ENCODE measurements at places on chromosomes 2 and 18.

GRCh38 chr2:168738062-168738461 lies 64.4 kb upstream of the NOSTRIN start:
- no peak for DNase-seq

GRCh38 chr2:69013142-69013839 lies at the start of gene ANTXR1:
TSS of gene ANTXR1 (plus strand) at chr2:69013179. CDS start at chr2:69013500, 321 bp downstream.
- peak; percentile 48 for DNase-seq

DNA sequence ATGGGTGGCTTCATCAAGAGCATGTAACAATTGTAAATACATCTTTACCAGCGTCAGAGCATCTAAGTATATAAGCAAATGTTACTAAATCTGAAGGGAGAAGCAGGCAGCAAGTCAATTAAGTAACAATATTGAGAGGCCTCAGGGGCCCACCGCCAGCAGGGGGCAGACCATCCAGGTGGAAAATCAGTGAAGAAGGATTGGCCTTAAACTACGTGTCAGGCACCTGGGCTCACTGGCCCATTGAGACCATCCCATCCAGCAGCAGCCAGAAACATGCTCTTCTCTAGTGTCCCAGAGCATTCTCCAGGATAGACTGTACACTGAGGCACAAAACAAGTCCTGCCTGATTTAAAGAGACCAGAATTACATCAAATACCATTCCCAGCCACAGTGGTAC lies 96.2 kb upstream of the SNTG2 start:
- peak; percentile 29 for DNase-seq

DNA sequence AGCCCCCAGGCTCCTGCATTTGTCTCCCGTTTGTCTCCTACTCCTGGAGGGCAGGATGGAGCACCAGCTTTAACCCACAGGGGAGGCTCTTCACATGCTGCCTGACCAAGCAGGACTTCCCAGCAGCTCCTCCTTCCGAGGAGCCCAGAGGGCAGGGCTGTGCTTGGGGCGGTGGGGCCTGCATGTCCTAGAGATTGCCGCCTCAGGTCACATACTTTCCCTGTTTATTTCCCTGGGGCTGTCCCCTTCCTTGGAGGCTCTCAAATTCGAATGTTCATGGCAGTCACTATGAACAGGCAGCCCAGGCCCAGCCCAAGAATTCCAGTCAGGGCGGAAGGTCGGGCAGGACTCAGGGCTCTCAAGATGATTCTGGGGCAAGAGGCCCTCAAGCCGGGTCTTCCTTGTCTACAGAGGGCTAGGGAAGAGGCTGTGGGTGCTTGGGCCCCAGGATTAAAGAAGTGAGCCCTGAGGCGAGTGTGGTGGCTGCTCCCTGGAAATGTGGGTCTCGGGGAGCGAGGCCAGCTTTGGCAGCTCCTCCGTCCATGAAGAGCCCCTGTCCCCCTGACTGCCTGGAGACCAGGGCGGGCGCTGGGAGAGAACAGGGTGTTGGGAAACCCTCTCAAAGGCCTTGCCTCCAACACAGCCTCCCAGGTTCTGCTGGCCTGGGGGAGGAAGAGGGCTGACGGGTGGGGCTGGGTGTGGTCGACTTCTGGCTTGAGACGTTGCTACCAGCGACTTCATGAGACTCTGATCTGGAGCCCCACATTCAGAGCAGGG lies 48.9 kb upstream of the HPCAL1 start:
- DNase-seq = no peak

GRCh38 chr2:219616550-219616949 lies 10.9 kb upstream of the SLC4A3 start:
- no peak for DNase-seq

DNA sequence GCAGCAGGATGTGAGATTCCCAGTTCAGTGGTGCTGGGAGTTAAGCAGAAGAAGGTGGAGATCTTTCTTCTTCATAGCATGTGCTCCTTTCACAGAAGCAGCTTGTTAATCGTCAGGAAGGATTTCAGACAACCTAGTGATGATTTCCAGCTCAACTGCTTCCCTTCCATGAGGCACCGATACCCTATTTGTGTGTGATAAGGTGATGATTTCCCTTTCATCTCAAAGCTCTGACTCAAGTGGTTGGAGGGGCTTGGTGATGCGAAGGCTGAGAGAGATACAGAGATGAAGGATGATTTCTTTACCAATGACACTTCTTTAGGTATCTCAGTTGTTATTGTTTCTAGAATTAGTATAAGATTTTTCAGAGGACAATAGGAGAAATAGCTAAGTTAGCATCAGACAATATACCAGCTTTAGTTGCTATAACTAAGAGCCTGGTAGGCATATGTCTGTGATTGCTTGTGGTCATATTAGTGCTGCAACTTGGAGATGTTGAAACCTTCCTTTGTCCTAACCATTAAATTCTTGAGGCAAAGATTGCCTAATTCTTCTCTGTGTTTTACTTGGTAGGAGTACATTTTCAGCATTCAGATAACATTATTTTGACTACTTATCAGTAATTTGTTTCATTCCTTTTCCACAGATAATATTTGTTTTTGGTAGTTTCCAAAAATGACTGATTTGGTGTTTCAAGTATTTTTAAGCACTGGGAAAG lies 111.3 kb downstream of the PLCL1 start:
- no peak for DNase-seq

DNA sequence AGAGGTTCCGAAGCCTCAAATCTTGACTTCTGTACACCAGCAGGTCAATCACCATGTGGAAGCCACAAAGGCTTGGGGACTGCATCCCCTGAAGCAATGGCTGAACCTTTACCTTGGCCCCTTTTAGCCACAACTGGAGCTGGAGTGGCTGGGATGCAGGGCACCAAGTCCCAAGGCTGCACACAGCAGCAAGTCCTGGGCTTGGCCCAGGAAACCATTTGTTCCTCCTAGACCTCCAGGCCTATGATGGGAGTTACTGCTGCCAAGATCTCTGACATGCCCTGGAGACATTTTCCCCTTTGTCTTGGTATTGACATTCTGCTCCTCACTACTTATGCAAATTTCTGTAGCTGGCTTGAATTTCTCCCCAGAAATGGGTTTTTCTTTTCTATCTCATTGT lies 285.9 kb downstream of the ASXL3 start:
- DNase-seq = no peak

- no peak for DNase-seq
Observed at GRCh38 chr2:201680743-201681142, 17.7 kb downstream of the MPP4 start.

DNA sequence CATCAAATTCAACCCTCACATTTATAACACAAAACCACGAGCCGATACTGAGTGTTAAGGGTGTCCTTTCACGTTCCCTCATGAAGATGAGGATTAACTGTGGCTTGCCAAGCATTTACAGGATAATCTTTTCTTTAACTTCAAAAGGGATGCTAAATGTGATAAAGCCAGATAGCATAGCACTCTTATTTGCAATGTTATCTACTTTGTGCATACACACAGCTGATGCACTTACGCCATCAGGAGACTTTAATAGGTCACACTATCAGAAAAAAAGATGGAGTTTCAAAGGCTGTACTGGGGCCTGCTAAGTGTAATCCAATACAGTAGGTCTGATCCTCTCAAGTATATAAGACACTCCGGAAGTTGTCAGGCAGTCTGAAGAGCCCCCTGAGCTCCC lies 572.7 kb downstream of the PIK3C3 start:
- DNase-seq = no peak

GRCh38 chr2:86072271-86072858 lies 33.3 kb downstream of the POLR1A start:
- peak; percentile 27 for DNase-seq

DNA sequence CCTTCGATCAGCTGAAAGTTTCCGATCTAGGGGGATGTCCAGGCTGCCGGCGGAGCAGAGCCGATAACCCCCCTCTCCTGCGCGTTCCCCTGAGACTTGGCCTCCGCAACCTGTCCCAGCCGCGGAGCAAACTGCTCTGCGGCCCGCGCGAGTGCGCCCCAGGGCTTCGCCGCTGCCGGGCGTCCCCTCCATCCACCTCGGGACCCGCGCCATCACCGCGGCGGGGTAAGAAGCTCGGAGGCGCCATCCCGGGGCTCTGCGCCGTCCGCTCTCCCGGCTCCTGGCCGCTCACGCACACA lies 990 bp upstream of the GDF7 start:
- no peak for DNase-seq

GRCh38 chr2:128305555-128306080 lies 13.1 kb downstream of the HS6ST1 start:
- DNase-seq = peak; percentile 91

DNA sequence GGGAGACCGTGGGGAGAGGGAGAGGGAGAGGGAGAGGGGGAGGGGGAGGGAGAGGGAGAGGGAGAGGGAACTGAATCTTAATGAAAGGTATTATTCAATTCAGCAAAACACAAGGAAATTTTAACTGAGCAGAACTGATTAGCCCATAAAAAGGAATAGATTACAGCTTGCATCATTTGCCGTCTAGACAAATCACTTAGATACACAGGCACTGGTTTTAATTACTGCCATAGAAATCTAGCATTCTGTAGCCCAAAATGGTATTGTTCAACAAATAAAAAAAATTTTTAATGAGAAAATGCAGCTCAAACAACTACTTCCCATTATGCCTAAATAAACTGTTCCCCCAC lies 7.9 kb upstream of the KCNF1 start:
- no peak for DNase-seq

- DNase-seq = no peak
Observed at GRCh38 chr2:10035053-10035422, 8.3 kb upstream of the KLF11 start.

DNA sequence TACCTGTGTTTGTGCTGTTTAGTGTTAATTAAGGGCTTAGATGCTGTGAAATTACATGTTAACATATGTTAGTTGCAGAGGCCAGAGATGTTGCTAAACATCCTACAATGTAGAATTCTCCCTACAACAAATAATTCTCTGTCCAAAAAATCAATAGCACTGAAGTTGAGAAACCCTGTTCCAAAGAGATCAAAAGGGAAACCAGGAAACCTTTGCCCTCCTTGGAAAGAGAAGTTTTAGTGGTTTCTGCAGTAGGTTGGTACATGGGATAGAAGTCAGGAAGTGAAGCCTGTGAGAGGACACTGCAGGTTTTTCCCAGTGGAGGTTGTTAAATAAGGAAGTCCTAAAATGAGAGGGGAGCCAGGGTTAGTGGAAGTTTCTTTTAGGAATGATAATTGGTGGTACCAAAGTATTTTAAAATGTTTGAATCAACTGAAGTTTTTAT lies 6.3 kb upstream of the RMDN2 start:
- no peak for DNase-seq

DNA sequence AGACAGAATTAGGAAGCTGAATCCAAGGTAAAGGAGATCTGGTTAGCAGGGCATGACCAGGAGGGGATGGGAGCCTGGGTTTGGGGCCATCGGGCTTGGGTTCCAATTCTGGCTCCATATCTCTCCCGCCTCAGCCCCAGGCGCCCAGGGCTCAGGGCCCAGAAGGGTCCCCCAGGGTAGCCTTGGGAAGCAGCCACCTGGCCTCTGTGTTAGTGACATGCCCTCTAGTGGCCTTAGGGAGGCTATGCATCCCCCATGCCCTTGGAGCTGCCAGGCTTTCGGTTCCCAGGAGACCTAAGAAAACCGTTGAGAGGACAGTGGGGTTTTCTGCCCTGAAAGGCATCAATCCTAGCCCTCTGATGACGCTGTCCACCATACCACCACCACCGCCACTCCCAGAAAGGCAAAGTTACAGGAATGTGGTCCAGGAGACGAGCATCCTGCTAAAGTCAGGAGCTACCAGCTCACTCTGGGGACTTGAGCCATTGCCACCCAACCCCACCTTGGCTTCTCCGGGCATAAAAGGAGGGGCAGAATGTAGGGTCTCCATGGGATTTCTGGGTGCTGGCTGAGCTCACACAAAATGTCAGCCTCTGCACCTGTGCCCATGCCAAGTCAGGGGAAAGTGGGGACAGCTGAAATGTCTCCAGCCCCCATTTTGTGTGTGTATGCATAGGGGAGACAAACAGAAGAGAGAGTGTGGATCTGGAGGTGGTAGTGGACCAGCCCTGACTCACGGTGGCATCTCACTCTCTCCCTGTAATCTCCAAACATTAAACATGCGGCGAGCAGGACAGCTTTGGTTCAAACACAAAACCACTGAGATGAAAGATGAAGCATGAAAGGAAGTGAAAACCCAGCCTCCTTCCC lies 56.5 kb downstream of the EMX1 start:
- no peak for DNase-seq

GRCh38 chr2:160478660-160479059 lies 14.9 kb downstream of the RBMS1 start:
- DNase-seq = no peak

GRCh38 chr2:63049211-63049969 lies 1.2 kb upstream of the OTX1 start:
- no peak for DNase-seq

- DNase-seq = no peak
Observed at GRCh38 chr2:146587291-146587713, 1257.5 kb upstream of the ACVR2A start.

GRCh38 chr2:10168221-10168620 lies 45.7 kb downstream of the RRM2 start:
- no peak for DNase-seq

DNA sequence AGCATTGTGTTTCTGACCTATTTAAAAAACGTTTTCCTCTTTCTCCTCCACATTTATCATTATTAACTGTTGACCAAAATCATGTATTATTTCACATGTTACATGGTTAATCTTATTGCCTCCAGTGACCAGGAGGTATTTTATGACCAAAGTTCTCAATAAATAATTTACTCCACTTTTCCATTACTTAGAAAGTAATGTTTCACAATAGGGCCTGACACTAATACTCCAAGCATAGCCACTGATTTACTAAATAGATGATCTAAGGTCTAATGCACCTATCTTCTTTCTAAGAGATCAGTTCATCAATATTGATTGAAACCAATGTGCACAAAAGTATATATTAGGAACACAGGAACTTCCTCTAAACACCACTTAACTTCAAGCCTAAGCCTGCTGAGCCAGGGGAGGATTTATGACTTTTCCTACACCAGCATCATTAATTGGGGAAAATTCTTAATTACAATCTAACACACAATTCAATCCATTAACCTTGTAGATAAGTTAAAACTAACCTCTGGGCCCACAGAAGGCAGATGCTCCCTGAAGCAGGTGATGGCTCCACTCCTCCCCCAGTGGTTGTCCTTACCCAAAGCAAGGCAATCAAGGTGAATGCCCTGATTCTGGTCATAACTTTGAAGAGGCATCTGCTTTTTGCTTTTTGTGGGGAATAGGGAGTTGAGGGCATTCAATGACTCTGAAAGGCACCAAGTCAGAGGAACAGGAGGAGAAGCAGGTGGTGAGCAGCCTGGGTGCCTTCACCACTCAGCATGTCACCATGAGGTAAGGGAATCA lies 33.9 kb downstream of the RBMS1 start:
- DNase-seq = no peak

GRCh38 chr18:7021994-7022840 lies 95.4 kb downstream of the LAMA1 start:
- peak; percentile 16 for DNase-seq

Data from SHP77 treated with DMSO at 0.1 percent for 48 hours (cell line).